ENCODE measurements at places on chromosomes 7 and 10. TPM values are rescaled to one million over a fixed set of nuclear protein-coding genes. Genes with fewer than 3 reads are reported as not detected.

GRCh38 chr7:94422827-94423460 lies 28.2 kb downstream of the COL1A2 start:
- ATAC-seq, result no peak

The LRWD1 gene
- total RNA-seq, result 11.4 TPM

The ANAPC16 gene
- total RNA-seq, result 170 TPM

DNA sequence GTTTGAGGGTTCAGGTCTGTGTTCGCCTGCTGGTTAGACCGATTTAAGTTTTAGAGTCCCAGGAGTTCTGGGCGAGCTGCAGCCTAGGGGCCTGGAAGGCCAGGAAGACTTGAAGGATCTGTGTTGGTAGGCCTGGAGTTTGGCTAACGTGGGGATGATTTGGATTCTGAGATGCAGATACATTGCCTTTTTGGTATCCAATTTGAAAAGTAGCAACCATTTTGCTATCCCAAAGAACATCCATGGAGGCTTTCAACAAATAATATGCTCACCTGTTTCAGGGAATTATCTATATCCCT lies 433 bp upstream of the TRIM4 start:
- ATAC-seq, result no peak

The ADIRF gene
- total RNA-seq, result 36.5 TPM

DNA sequence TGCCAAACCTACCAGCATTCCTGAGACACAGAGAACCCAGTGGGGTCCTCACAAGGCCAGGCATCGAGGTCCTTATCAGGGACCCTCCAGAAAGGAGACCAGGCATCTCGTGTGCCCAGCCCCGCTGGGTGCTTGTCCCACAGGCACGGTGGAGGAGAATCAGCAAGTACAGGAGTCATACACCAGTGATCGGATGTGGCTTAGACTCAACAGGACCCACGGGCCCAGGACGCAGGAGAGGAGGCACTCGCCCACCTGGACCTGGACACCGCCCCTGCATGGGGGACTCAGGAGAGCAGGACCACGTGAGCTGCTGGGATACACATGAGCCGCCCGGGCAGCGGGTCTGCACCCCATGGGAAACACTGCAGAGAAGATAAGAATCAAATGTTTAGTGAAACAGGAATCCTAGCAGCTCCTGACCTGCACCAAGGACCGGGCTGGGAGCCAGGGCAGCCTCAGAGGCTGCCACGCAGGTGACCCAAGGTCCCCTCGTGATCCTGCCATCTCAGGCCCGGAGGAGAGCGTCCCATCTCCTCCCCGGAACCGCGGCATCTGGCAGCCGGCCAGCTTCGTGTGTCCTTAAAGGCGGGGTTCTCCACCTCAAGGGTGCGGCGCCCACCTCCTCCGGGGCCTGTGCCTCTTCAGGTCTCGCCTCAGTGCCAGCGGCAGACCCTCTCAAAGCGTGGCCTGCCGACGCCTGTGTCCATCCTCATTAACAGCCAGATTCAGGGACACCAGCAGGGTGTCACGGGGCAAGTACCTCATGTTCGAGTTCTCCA lies 59.2 kb downstream of the FOXL3 start:
- no peak for ATAC-seq

- ATAC-seq, result no peak
Observed at GRCh38 chr7:499853-500485, 19.7 kb downstream of the PDGFA start.
